Cortex of kidney (tissue), 1 donor: ENCODE measurements at places on chromosomes 4 and X.

GRCh38 chrX:52979993-52980392 is 21.7 kb upstream of the FAM156A start:
- DNase-seq, result no peak

DNA sequence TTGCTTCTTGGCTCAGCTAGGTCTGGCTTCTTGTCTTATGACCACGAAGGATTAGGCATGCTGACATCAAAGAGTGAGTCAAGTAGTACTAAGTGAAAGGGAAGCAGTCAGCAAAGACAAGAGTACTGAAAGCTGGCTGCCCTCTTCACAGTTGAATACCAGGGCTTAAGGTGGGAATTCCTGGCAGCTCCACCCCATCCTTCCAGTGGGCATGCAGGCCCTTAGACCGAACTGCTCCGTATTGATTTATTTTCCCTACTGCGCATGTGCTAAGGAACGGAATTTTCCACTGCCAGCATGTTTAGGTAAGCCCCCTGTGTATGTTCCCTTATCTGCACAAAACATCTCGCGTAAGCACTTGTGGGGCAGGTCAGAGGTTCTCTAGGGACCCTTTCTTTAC is 2320.1 kb downstream of the ARAP2 start:
- no peak for DNase-seq

DNA sequence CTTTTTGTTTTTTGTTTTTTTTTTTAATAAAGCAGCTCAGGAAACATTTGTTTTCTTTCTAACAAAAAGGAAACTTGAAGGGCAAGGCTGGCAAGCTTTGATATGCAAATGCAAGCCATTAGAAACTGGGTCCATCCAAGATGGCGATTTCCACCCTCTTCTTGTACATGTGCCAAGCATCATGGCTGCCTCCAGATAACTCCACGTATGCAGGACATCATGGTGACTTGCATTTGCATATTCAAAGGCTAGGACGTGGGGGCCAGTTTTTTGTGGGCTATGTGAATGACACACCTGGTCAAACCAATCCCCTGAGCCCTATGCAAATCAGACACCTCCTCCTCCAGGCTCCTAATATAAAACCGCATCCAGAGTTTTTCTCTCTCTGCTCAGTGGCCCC is 692.6 kb downstream of the FAM133A start:
- no peak for DNase-seq

- DNase-seq, result peak; percentile 9
Measured at GRCh38 chr4:40629401-40630334, at the start of gene RBM47. Gene RBM47 (minus strand): TSS chr4:40629864. CDS start chr4:40438893, 190,971 bp downstream.

DNA sequence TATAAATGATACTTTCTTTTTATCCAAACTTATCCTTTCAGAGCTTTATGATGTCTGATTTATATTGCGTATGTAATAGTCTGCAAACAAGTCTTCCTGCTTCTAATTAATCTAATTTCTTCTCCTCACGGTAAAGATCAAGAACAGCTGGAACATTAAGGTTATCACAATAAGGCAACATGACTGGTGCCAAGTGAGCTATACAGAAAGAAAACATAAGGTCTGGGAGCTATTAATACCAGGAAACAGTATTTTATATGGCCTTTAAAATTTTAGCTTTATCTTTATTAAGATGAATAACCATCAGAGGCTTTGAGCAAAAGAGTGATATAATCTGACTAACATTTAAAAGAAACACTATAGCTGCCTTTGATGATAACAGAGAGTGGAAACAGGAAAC is 28.7 kb upstream of the CABS1 start:
- no peak for DNase-seq

DNA sequence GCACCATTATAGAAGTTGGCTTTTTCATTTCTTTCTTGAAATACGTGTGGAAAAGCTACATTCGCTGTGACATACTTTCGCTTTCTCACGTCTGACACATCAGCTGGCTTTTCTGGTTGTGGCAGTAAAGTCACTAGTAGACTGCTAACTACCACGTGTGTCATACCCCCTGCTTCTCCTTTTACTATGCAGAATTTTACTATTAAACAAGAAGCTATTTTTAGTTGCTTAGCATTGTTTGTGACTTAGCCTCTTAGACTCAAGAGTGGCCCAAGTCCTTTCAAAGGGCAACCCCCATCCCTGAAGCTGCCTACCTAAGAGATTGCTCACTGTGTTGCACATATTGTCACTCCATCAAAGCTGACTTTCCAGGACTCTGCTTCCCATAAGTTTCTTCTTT is 2.1 kb upstream of the IL2 start:
- no peak for DNase-seq

DNA sequence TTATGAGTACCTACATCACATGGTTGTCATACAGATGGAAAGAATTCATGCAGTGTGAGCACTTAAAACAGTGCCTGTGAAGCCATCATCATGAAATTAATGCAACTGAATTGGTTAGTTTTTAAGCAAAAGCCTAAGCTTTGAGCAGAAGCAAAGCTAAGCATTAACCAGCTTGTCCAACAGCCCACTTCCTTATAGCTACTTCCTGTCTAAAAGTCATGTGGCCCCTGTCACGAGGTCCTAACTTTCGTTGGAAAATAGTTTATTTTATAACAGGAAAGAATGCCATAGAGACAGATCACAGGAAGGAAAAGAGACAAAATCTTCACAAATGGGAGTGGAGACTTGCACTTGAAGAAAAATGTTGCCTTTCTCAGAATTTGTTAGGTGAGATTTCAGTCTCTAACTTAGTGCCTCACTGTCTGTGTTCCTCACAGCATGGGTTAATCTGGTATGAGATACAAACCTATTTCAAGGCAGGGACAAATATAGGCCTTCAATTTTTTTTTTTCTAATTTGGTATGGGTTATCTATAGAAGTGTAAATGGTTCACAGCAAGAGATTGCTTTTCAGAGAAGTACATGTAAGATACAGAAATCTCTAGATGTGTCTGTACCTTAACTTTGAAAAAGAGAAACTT is 27.7 kb upstream of the VCX start:
- no peak for DNase-seq

DNA sequence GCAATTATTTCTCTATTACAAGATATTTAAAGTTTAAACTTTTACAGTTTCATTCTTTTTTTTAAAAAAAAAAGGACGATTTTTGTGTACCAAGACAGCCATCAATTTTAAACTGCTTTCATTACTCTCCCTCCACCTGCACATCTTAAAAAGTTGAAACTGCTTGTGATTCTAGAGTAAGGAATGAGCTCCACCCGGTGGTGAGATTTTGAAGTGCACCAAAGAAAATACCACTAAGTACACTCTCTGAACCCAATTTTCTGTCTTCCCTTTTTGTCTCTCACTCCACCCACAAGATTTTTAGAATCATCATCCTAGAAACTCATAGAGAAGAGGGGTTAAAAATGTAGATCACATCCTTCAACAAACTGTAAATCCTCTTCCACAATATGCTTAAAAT is 91.3 kb upstream of the WDR44 start:
- DNase-seq, result no peak

DNA sequence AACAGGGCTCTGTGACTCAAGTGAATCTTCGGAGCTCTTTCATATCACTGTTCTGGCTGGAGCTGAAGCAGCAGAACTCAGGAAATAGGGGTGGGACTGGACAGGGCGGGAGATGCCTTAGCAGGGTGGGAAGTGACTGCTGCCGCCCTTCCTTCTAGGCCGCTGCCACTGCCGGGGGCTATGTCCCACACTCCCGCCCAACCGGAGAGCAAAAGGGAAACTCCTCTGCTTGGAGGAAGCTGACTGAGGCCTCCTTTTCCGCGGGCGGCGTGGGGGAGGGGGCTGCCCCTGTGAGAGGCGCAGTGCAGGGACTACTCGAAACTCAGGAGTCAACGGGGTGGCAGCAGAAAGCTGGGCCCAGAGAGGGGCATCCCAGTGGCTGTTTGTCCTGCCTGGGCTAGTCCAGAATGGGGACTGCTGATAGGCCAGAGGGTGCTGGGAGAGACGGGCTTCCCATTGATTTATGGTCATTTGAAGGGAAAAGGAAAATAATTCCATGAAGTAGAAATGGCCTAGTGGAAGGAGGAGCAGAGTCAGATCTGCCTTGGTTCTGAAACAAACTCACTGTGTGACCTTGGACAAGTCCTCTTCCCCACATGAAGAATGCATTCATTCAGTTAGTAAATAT is 36.9 kb downstream of the STARD8 start:
- no peak for DNase-seq

DNA sequence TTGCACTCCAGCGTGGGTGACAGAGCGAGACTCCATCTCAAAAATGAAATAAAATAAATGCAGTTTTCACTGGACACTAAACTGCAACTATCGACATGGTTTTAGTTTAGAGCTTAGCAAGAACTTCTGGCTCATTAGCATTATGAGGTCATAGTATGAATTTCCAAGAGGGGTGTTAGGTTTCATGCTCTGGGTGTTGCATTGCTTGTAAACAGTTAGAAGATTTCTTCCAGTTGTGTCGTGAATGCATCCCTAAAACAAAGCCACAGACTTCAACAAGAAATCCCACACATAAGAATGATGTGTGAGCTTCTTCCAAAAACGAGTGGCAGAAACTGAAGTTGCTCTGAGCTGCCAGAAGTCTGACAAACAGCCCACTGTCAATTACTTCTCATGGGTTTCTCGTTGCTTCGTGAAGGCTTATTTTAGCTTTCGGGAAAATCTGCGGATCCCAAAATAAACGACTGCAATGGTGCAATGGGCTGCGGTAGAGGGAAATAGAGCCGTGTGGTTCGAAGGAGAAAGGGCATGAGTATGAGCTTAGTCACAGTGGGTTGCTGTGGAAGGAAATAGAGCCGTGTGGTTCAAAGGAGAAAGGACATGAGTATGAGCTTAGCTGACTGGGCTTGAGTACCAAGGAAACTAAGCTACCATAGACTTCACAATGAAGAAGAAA is 354.9 kb downstream of the DHRSX start:
- no peak for DNase-seq

- DNase-seq, result no peak
Measured at GRCh38 chr4:107866726-107867125, 42.0 kb downstream of the SGMS2 start.

DNA sequence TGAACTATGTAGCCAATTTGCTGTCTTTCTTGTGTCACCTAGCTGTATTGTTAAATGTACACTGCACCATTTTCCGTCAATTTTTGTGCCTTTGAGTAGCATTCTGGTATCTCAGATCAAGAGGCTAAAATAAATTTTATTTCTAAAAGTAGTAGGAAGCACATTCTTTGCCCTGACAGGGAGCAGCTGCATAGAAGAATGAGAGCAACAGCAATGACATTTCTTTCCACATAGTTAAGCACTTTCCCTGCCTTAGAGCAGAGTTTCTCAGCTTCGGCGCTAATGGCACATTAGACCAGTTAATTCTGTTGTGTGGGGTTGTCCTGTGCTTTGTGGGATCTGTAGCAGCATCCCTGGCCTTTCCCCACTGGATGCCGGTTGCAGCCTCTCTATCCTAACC is 173.9 kb downstream of the CHIC2 start:
- no peak for DNase-seq

DNA sequence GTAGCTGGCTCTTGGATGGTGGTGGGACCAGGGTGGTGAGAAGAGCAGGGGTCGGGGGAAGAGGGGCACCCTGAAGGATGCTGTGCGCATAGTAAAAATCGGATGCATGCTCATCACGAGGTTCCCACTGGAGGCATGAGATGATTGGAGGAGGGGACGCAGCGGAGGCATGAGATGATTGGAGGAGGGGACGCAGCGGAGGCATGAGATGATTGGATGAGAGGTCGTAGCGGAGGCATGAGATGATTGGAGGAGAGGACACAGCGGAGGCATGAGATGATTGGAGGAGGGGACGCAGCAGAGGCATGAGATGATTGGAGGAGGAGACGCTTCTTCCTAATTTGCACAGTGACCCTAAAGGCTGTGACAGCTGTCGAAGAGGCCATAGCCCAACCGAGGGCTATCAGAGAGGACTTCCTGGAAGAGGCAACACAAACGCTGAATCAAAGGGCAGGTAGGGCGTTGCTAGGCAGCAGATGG is 106.7 kb downstream of the ADRA2C start:
- DNase-seq, result no peak

- no peak for DNase-seq
Measured at GRCh38 chrX:16778545-16778944, 7.7 kb upstream of the TXLNG start.

DNA sequence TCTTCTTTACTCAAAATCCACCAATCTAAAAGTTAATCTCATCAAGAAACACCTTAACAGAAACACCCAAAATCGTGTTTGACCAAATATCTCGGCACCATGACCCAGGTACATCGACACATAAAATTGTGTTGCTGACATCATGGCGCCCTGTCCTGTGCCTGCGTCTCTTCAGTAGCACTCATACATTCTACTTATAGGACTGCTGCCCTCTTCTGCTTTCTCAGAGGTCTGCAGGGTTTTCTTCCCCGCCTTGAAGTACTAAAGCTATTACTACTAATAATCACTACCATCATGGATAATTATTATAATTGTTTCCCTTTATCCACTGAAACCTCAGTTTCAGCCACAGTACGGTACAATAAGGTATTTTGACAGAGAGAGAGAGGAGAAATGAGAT is 1403.1 kb upstream of the TENM3 start:
- DNase-seq, result no peak

GRCh38 chr4:184312126-184312525 is 94.5 kb upstream of the ENPP6 start:
- DNase-seq, result no peak

- no peak for DNase-seq
Measured at GRCh38 chr4:17068891-17069290, 170.4 kb upstream of the LDB2 start.

GRCh38 chr4:67465032-67465762 is 80.1 kb downstream of the CENPC start:
- no peak for DNase-seq

- no peak for DNase-seq
Measured at GRCh38 chr4:104206784-104207183, 287.9 kb downstream of the CXXC4 start.

GRCh38 chr4:112775801-112776200 is 138.9 kb downstream of the LARP7 start:
- no peak for DNase-seq

DNA sequence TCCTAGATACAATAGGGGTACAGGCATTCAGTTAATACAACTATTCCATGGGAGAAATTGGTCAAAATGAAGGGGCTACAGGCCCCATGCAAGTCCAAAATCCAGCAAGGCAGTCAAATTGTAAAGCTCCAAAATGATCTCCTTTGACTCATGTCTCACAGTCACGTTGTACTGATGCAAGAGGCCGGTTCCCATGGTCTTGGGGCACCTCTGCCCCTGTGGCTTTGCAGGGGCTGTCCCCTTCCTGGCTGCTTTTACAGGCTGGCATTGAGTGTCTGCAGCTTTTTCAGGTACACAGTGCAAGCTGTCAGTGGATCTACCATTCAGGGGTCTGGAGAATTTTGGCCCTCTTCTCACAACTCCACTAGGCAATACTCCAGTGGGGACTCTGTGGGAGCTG is 12.5 kb upstream of the ASIC5 start:
- no peak for DNase-seq

- DNase-seq, result no peak
Measured at GRCh38 chr4:110139815-110140214, 58.6 kb downstream of the ELOVL6 start.

GRCh38 chr4:16750882-16751642 is 147.4 kb downstream of the LDB2 start:
- no peak for DNase-seq

GRCh38 chr4:133544097-133544496 is 395.0 kb downstream of the PCDH10 start:
- no peak for DNase-seq

GRCh38 chrX:34657726-34658070 is 613 bp upstream of the TMEM47 start:
- DNase-seq, result no peak

- DNase-seq, result no peak
Measured at GRCh38 chr4:176149680-176150355, 45.6 kb downstream of the SPATA4 start.

GRCh38 chrX:115642311-115642710 is 81.3 kb downstream of the PLS3 start:
- no peak for DNase-seq
